OCI-M1 (cell line): ENCODE measurements at places on chromosomes 4 and X.
A peak's percentile ranks its signal among the peaks of the same experiment; 100 is the strongest.

DNA sequence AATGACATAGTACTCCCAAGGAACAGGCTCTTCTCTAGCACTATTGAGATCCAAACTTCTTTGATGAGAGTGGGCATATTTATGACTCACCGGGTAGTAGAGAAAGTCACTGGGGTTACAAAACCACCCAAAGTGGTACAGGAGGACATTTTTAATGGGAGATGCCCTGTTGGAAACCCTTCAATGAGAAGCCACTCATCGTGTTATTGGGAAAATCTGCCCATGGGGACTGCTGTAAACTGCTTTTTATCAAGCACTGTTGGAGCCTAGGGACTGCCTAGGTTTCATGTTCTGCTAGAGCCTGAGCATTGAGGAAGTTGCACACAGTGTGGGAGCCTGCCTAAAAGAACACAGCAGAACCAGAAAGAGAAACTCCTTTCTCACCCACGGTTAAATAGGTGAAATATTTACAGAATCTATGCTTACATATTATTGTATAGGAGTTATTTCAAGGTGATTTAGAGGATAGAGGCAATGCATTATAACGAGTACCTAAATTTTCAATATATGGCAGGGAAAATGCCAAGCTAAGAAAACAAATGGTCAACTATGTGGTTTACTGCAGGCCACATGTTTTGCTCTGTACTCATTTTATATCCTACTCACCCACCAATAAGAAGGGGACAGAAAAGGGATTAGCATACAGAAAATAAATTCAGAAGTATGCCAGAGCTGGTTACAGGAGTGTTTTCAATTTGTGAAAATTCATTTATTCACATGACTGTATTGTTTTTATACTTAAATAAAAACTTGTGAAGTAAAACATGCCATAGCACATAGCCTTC is 559.1 kb downstream of the FSTL5 start:
- DNase-seq = peak; percentile 77

GRCh38 chrX:109760922-109761250 is 27.8 kb upstream of the ACSL4 start:
- DNase-seq = no peak

- no peak for DNase-seq
Observed at GRCh38 chrX:72105436-72105835, 26.3 kb downstream of the RTL5 start.

DNA sequence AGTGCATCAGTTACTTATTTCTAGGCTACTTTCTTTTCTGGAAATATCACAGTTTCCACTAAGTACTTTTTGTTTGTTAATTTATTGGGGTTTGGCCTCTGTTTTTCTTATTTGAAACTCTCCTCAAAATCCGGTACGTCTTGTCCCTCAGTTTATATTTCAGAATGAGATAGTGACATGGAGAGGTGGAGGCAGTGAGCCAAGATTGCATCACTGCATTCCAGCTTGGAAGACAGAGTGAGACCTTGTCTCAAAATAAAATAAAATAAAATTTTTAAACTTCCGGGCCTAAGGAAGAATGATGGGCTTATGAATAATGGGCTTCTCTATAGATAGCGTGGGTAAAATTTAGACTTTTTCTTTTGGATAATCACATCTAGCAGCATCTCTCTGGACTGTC is 567.8 kb downstream of the TRIML1 start:
- DNase-seq = no peak

DNA sequence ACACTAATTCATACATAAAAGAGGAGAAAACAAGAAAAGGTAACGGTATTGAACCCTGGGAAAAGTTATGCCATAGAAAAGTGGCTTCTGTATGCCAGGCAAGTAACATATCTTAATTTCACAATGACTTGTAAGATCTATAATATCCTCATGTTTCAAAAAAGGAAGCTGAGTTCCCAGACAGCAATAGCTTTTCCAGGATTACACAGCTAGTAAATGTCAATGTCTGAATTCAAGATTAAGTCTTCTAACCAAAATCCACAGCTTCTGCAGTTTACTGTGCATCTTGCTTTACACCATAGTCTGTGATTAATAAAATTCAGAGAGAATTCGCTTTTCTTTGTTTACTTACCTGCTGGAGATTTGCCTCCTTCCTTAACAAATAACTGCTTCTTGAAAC is 55.8 kb upstream of the GAB1 start:
- no peak for DNase-seq

DNA sequence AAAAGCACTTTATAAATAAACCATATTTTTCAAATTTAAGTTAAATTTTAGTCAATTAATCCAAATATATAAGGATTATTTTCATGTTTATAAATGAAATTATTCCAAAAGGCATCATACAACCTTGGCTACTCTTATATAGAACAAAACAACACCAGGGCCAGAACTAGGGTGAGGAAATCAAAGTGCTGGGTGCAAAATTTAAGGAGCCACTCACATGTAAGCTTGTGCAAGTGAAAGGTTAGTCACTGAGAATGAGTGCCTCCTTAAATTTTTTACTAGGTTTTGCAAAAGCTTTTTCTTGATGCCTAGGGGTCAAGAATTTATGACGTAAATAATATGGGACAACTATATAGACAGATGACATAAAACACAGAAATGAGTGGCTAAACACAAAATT is 83.4 kb upstream of the COX18 start:
- DNase-seq = no peak

- peak; percentile 15 for DNase-seq
Observed at GRCh38 chrX:15838017-15838416, 16.6 kb downstream of the AP1S2 start.
